Activated CD8-positive, alpha-beta memory T cell treated with anti-CD3 and anti-CD28 coated beads for 48 hours (primary cell): ENCODE measurements at places on chromosomes 5 and 9.

- no peak for DNase-seq
Measured at GRCh38 chr5:140261403-140262171, 41.3 kb downstream of the PFDN1 start.

DNA sequence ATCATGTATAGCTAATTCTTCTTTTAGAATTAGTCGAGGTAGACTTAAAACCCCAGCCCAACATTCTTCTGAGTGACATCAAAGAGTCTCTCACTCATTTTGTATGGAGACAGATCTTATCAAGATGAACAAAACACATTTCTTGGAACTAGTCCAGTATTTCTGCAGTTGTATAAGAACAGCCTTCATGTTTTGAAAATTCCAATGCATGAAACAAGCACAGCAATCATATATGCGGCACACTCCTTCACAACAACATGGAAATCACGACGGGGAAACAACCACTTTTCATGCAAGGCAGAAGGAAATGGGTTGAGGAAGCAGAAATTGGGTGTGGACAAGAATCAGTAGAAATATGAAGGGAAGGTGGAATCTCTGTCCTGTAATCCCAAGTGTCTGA lies 113.8 kb downstream of the PLK2 start:
- no peak for DNase-seq

DNA sequence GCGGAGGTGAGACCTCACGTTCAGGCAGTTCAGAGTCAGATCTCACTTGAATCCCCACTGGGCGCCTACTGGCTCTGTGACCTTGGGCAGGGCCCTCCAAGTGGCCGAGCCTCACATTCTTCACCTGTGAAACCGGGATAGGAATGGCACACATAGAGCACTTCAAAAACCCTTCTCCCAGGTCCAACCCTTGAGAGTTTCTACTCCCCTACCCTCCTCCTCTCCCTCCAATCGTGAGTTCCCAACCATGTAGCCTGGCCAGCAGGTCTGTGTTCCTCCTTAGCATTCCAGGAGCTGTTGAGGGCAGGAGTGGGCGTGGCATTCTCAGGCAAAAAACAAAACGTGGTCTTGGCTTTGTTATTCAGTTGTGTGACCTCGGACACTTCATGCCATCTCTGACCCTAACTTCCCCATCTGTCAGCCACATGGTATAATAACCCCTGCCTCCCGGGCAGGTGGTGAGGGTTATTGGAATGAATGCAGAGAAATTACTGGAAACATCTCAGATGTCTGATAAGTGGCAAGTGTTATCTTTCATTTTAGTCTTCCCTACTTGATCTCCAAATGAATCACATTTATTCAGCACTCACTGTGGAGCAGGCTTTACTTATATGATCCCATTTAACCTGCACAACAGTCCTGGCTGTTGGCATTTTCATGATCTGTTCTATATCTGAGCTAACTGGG lies 112.8 kb upstream of the BOD1 start:
- no peak for DNase-seq

DNA sequence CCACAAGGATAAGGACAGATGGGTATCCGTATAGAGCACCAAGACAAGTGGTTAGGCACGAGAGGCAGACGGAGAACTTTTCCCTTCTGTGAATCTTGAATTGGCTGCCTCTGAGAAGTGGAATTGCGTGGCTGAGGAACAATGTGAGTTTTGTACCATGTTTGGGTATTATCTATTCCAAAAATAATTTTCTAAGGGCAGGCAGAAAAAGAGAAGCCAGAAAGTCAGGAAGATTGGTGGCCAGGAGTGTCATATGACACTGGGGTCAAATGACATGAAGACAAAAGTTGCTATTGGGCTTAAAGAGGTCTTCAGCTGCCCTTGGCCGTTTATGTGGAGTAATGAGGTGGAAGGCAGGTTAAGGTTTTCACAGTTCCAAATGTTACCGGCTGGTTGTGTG lies 14.5 kb downstream of the HABP4 start:
- DNase-seq: no peak

- DNase-seq: no peak
Measured at GRCh38 chr9:107636571-107637381, 147.2 kb upstream of the KLF4 start.

DNA sequence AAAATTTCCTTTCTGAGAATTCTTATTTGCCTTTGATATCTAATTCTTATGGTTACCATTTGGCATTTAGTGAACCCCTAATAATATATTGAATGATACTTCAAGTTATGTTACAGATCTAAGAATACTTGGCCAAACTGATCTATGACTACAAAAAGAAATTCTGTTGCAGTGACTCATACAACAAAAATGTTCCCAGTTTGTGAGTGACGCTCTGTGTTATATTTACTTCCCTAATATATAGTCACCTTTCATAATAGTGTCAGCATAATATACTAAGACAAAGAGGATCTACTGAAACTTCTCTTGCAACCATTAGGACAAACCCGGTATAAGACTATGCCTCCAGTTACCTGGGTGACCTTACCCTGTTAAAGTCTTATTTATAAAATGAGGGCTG lies 216.9 kb upstream of the TLX3 start:
- no peak for DNase-seq

- DNase-seq: no peak
Measured at GRCh38 chr9:75788006-75788634, 102.4 kb upstream of the PCSK5 start.

GRCh38 chr5:91122651-91123050 lies 260.5 kb downstream of the ARRDC3 start:
- DNase-seq: no peak

- no peak for DNase-seq
Measured at GRCh38 chr9:121990600-121991306, 102.4 kb downstream of the TTLL11 start.

- DNase-seq: no peak
Measured at GRCh38 chr5:142984011-142984410, 213.8 kb downstream of the ARHGAP26 start.

GRCh38 chr5:153168241-153168640 lies 322.2 kb upstream of the GRIA1 start:
- no peak for DNase-seq

- no peak for DNase-seq
Measured at GRCh38 chr5:137195483-137195882, 303.6 kb downstream of the SPOCK1 start.

DNA sequence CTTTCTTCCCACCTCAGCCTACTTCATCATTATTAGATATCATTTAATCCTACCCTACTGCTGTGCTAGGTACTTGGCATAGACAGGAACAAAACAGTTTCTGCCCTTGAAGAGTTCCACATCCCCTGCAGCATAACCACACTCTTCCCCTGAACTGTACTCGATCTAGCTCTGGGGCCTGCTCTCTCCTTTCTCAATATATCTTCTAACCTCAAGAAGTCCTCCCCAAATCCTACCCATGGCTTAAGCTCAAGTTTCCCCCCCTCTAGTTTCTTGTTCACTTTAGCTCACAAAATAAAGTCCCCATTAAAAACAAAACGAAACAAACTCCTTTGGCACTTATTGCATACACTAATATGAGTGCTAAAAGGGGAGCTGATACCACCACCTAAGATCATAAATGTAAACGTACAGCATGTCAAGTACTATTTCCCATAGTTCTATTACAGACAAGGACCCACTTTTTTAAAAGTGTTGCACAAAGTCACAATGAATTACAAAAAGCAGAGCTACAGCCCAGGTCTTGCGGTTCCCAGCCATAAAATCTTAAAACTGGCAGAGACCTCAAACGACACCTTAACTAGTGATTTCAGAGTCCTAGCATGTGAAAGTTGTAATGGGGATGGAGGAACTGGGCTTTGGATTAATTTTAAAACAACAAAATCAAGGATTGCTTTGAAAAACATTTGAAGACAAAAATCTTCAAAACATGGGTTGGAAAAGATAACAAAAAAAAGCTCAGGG lies 80.7 kb downstream of the PTPDC1 start:
- DNase-seq: no peak

DNA sequence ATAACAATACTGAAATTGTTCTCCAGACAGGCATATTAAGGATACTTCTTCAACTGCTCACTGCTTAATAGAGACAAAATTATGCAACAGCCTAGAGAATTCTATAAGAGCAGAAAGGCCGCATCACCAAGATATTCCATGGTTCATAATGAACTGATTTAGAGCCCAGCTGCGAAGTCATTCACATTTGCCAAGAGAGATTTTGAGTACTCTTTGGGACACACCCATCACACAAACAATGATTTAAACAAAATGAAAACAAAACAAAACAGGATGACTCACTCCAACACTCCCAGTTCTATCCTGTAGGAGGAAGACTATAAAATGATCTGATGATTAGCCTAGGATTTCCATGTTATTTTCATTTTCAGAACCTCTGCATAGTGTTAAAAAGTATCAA lies 145.7 kb upstream of the GNA14 start:
- no peak for DNase-seq

GRCh38 chr5:168426864-168427172 lies 59.5 kb upstream of the RARS1 start:
- no peak for DNase-seq

DNA sequence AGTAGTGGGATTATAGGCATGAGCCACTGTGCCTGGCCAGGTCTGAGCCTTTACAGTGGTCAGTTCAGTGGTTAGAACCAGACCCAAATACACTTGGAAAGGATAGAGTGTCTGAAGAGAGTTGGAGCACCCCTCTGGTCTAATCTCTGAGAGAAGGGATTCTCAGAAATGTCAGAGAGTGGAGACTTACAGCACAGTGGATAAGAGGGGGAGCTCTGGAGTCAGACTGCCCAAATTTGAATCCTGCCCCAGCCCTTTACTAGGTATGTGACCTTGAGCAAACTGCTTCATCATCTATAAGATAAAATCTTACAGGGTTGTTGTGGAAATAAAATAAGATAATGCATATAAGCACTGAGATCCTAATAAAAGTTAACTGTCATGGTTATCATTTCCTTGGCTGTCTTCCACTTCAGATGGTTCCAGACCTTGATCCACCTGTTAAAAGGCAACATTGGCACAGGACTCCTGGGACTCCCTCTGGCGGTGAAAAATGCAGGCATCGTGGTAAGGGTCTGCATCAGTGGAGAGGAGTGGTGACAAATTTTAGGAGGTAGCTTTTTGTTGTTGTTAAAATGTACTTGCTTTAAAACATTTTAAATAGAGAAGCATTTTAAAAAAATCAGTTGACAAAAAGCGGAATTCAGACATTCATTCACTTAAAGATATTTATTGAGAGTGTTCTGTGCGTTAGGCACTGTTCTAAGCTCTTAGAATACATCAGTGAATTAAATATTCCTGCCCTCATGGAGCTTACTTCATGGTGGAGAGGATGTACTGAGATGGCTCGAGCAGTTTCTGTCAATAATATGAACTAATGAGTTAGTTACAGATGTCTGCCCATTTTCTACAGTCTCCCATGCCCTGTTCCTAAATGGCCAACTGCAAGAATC lies 16.0 kb downstream of the SLC36A1 start:
- DNase-seq: no peak

DNA sequence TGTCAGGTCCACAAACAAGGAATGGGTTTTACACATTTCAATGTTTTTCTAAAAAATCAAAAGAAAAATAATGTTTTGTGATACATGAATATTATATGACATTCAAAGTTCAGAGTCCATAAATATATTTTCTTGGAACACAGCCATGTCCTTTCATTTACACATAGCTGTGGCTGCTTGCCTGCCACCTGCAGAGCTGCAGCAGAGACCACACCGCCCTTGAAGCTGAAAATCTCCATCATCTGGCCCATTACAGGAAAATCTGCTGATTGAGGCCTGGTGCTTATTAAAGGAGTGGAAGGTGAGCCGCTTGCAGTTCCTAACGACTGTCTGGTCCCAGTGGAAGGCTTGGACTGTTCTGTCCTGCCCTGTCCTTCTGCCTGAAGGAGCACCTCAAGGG lies 232.6 kb upstream of the ADAMTS16 start:
- DNase-seq: no peak

GRCh38 chr9:34809504-34810186 lies 99.7 kb upstream of the CCL21 start:
- DNase-seq: no peak

GRCh38 chr9:68637020-68637419 lies 68.0 kb upstream of the PIP5K1B start:
- no peak for DNase-seq

GRCh38 chr9:84070590-84070989 lies 90.0 kb downstream of the RMI1 start:
- no peak for DNase-seq

- DNase-seq: no peak
Measured at GRCh38 chr5:96144289-96144688, 182.6 kb upstream of the ELL2 start.

- no peak for DNase-seq
Measured at GRCh38 chr5:94263068-94263467, 355.3 kb downstream of the KIAA0825 start.

DNA sequence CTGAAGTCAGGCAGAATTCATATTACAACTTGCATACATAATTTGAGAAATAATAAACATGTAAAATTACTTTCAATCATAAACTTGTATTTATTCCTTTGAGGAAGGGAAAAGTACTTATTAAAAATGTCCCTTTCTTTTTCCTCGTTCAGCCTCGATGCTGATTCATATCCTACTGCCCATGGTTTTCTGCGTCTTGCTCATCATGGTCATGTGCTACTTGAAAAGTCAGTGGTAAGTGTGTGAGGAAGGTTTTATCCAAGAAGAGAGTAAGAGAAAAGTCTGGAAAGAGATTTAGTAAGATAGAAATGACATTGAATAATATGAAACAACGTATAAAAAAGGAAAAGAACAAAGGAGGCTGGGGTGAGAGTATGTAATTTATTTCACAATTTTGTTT lies 85.9 kb downstream of the OSMR start:
- no peak for DNase-seq

- DNase-seq: no peak
Measured at GRCh38 chr5:1737790-1738405, 61.7 kb downstream of the MRPL36 start.

DNA sequence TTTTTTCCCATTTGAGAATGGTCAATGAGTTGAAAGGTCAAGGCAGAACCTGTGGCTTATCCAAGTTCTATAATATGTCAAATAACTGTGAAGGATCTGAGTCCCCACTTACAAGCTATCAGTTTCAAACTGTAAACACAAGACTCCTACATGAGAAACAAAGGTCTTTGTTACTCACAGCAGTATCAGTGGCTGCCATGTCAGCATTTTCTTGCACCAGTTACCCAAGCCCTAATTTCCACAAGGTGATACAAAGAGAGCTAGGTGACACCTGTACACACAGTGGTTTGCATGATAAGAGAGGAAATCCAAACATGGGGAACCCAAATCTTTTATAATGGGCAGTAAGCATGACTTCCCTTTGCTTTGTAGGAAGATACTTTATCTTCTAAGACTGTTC lies 8.0 kb upstream of the UBQLN1 start:
- DNase-seq: no peak

DNA sequence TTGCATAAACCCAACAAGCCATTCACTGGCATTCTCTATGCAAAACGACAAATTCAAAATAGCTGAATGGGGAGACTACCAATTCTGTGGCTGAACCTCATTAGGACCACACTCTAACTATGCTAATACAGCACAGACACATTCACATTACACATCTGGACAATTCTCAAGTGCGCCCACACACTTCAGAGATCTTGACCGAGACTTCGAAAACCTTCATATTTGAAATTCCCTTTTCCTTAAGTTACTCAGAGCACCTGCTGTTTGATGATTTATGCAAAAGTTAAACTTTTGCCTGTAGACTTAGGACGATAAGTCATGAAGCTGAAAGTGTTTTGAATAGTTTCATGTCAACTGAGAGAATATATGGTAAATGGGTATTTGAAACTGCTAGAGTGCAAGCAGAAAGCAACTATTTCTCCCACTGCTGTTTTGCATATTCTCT lies 111.9 kb downstream of the FBN2 start:
- DNase-seq: no peak
